ENCODE measurements at places on chromosomes 16 and 17. TPM values are rescaled to one million over a fixed set of nuclear protein-coding genes. Genes with fewer than 3 reads are reported as not detected.

NFATC3 gene
- 44.0 TPM for total RNA-seq

IGFALS gene
- total RNA-seq: not detected

RBBP6 gene
- total RNA-seq: 56.1 TPM

LGALS9B gene
- not detected for total RNA-seq

ARHGAP44 gene
- total RNA-seq: 8.8 TPM

TPSAB1 gene
- 38.0 TPM for total RNA-seq

CAPNS2 gene
- total RNA-seq: 42.5 TPM

TNFRSF17 gene
- total RNA-seq: 2.2 TPM

ATP1B2 gene
- 10.0 TPM for total RNA-seq

GRAPL gene
- total RNA-seq: 2.3 TPM

RPL38 gene
- total RNA-seq: 1,081 TPM

SLC5A10 gene
- total RNA-seq: not detected

PRSS27 gene
- total RNA-seq: 3.1 TPM

SLC9A5 gene
- total RNA-seq: 0.86 TPM

CORO1A gene
- 24.2 TPM for total RNA-seq

SPATA20 gene
- total RNA-seq: 101 TPM

SF3B3 gene
- total RNA-seq: 382 TPM

NATD1 gene
- total RNA-seq: 5.6 TPM

TMC8 gene
- 18.2 TPM for total RNA-seq

KRTAP4-6 gene
- total RNA-seq: not detected

TMEM238L gene
- 12.4 TPM for total RNA-seq

PIK3R6 gene
- total RNA-seq: 1.7 TPM

ACSM3 gene
- 30.6 TPM for total RNA-seq

ZNF629 gene
- 21.6 TPM for total RNA-seq

NPIPA8 gene
- total RNA-seq: 17.2 TPM

APRT gene
- total RNA-seq: 152 TPM

NOTUM gene
- 4.0 TPM for total RNA-seq

ACAP1 gene
- total RNA-seq: 12.7 TPM

CACNG4 gene
- total RNA-seq: 0.57 TPM

IGFBP4 gene
- 505 TPM for total RNA-seq

PRR29 gene
- 3.5 TPM for total RNA-seq

HIGD1B gene
- total RNA-seq: 3.2 TPM

MYCBPAP gene
- total RNA-seq: 1.1 TPM

MFSD6L gene
- total RNA-seq: 4.1 TPM

TOX3 gene
- total RNA-seq: 32.5 TPM

MYLK3 gene
- total RNA-seq: 0.44 TPM

SRSF2 gene
- total RNA-seq: 231 TPM

ZSCAN10 gene
- total RNA-seq: not detected

RNFT1 gene
- total RNA-seq: 15.0 TPM

NOS2 gene
- total RNA-seq: 0.23 TPM

SLC52A1 gene
- total RNA-seq: 2.5 TPM

CYGB gene
- total RNA-seq: 24.6 TPM

HBM gene
- total RNA-seq: not detected

B3GNT9 gene
- 14.5 TPM for total RNA-seq

C16orf96 gene
- total RNA-seq: not detected

GPR179 gene
- total RNA-seq: 0.05 TPM

SOX15 gene
- total RNA-seq: 8.0 TPM

ABI3 gene
- total RNA-seq: 15.2 TPM

CMTR2 gene
- total RNA-seq: 27.7 TPM

RAB26 gene
- 0.83 TPM for total RNA-seq

HOXB13 gene
- not detected for total RNA-seq

HS3ST4 gene
- not detected for total RNA-seq

SEZ6L2 gene
- 7.5 TPM for total RNA-seq

FNDC8 gene
- not detected for total RNA-seq

ZBTB4 gene
- total RNA-seq: 65.5 TPM

RGS11 gene
- total RNA-seq: 4.5 TPM

TGFB1I1 gene
- 97.0 TPM for total RNA-seq

PAM16 gene
- 58.6 TPM for total RNA-seq

Data from ureter (tissue), 1 donor.